Stimulated activated CD8-positive, alpha-beta memory T cell treated with anti-CD3 and anti-CD28 coated beads, Interleukin-2, amount 100 ng/mL, for 1 hour (primary cell): ENCODE measurements at places on chromosomes 11 and 22.

DNA sequence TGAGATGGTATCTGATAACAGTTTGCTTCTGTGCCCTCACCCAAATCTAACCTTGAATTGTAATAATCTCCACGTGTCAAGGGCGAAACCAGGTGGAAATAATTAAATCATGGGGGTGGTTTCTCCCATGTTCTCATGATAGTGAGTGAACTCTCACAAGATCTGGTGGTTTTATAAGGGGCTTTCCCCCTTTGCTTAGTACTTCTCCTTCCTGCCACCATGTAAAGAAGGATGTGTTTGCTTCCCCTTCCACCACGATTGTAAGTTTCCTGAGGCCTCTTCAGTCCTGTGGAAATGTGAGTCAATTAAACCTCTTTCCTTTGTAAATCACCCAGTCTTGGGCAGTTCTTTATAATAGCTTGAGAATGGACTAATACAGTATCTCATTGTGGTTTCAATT is 8.5 kb upstream of the OVCH2 start:
- no peak for DNase-seq

- no peak for DNase-seq
These were observed 32.5 kb upstream of the OR10D3 start for GRCh38 chr11:124150684-124151083.

DNA sequence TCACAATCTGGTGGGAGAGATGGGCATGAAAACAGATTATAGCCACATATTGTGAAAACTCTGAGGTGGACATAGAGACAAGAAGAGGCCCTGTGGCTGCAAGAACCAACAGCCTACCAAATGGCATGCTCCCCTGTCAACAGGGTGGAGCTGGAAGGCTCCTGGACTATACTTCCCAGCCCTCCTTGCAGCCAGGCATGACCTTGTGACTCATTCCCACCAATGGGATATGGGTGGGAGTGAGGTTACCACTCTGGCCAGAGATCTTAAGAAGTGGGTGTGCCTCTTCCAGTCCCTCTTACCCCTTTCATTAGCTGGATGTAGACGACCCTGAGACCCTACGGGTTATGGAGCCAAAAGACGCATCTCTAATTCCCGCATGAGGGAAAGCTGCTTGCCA is 126.4 kb upstream of the ZBED5 start:
- DNase-seq, result no peak

GRCh38 chr22:19287076-19287707 is 4.3 kb downstream of the CLTCL1 start:
- DNase-seq, result no peak

GRCh38 chr11:9397746-9398680 is 13.6 kb downstream of the IPO7 start:
- no peak for DNase-seq

DNA sequence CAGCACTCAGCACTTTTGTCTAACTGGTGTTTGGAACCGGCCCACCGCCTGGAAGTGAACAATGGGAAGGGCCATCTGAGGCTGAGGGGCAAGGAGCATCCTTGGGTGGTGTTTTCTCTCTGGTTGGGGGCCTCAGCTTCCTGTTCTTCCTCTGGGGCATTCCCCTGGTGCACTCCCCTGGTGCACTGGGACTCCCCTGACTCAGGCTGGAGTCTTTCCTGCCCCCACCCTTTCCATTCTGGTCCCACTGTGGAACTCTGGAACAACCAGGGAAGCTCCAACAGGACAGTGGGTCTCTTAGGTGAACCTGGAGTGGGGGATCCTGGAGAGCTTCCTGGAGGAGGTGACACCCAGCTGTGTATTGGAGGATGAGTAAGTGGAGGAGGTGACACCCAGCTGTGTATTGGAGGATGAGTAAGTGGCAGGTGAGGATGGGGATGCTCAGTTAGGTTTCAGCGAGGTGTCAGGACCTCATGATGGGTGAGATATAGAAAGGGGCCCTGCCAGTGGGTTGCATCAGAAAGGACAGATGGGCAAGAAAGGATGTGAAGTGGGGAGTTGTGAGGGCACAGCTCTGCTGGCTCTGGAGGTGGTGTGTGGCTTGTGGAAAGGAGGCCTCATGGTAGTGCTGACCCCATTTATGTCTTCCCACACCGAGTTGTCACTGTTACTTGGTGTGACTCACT is 132.1 kb downstream of the OSBP2 start:
- DNase-seq, result no peak
